MCF 10A (cell line): ENCODE measurements at places on chromosomes 11 and 22. TPM values are rescaled to one million over a fixed set of nuclear protein-coding genes. Genes with fewer than 3 reads are reported as not detected.

Gene FOLR2
- total RNA-seq, result not detected in 2 replicates

Gene SHANK2
- 0.52 and 0.86 TPM in 2 replicates for total RNA-seq

- DNase-seq, result peak; percentile 36
Measured at GRCh38 chr22:46561435-46561905, 24.1 kb upstream of the CELSR1 start.

Gene CABP4
- not detected in 2 replicates for total RNA-seq

DNA sequence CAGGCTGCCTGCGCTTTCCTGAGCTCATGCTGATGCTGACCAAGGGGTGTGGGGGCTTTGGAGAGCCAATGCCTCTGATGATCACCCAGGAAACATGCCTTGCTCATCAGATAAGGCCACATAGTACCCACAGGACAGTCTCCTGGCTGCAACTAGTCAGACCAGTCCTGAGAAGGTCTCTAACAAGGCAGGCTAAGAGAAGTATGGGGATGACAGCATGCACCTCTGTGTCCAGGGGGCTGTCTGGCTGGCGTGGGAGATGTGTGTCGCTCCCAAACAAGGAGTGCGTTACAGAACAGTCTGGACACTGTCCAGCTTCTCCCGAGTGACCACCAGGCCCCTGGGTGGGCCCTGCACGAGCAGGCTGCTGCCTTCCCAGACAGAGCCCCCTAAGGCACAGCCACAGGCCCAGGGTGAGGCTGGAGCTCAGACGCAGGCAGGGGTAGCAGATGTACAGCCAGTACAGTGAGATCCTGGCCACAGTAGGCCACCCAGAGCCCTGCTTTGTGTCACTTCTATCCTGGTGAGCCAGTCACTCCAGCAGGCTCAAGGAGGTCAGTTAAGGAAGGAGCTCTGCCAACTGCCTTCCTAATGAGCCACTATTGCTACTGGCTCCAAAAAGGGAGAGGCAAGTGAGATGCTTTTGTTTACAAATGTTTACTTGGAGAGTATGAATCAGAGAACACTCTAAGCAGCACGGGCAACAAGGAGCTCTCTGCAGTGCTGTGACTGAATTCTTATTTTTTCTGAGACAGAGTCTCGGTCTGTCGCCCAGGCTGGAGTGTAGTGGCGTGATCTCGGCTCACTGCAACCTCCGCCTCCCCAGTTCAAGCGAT is 66.0 kb upstream of the CLTCL1 start:
- no peak for DNase-seq

DNA sequence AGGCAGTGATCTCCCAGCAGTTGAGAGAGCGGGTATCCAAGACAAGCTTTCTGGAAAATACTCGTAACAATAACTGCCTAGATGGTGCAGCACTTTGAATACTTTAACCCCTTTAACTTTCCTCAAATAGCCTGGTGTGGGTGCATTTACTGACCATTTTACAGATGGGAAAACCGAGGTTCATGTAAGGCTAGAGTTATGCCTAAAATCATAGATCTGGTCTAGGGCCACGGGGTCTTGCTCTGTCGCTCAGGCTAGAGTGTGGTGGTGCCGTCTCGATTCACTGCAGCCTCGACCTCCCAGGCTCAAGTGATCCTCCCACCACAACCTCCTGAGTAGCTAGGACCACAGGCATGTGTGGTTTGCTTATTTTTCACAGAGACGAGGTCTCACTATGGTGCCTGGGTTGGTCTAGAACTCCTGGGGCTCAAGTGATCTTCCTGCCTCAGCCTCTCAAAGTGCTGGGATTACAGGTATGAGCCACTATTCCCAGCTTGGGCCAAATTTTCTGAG is 269.2 kb upstream of the SYN3 start:
- no peak for DNase-seq

Gene PANX2
- total RNA-seq, result 0.77 and 2.7 TPM in 2 replicates

GRCh38 chr11:63560506-63561180 is 2.5 kb downstream of the PLAAT2 start:
- DNase-seq, result peak; percentile 74

Gene FOXRED2
- 10.9 and 11.4 TPM in 2 replicates for total RNA-seq

GRCh38 chr11:61745781-61746441 is 6.5 kb upstream of the MYRF start:
- DNase-seq, result no peak

DNA sequence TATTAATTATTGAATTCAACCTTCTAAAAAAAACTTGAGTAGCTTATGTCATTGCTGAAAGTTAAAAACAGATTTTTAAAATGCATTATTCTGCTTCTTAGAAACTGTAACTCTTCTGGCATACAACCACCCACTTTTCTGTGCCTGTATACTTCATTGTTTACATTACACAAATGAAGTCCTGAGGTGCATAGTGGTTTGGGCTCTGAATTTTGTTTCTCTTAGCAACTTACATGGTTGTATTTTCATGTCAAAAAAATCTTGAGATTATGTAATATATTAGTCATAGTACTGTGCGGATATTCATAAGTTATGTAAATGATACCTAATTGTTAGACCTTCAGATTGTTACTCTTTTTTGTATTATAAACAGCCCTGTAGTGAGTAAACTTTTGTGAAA is 12.2 kb downstream of the SC5D start:
- DNase-seq, result no peak

DNA sequence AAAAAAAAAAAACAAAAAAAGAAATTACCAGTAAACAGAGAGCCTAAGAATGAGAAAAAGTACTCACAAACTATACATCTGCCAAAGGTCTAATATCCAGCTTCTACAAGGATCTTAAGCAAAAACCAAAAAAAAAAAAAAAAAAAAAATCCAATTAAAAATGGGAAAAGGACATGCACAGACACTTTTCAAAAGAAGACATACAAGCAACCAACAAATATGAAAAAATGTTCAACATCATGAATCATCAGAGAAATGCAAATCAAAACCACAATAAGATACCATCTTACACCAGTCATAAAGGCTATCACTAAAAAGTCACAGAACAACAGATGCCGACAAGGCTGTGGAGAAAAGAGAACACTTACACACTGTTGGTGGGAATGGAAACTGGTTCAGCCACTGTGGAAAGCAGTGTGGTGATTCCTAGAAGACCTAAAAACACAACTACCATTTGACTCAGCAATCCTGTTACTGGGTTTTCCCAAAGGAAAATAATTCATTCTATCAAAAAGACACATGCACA is 18.3 kb downstream of the MS4A6A start:
- no peak for DNase-seq

DNA sequence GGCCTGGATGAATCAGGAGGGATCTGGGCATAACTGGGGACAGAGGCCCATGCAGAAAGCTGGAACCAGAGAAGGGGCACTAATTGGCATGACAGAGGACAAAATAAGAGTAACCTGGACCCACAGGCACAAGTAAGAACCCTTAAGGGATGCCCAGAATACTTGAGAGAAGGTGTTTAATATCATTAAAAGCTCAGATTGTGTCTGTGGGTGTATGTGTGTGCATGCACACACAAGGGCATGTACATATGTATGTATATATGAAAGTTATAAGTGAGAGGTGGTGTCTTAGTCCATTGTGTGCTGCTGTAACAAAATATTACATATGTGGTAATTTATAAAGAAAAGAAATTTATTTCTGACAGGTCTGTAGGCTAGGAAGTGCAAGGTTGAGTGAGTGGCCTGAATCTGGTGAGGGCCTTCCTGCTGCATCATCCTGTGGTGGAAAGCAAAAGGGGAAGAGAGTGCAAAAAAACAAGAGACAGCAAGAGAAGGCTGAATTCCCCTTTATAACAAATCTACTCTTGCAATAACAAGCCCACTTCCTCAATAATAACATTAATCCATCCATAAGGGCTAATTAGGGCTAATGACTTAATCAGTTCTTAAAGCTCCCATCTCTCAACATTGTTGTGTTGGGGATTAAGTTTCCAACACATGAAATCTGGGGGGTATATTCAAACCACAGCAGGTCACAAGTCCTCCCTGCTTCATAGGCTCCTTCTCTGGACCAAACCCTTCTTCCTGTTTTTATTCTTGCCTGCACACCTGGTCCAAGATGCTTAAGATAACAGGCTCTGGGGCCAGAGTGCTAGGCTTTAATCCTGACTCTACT is 68.3 kb upstream of the POU2AF2 start:
- no peak for DNase-seq

Gene MS4A3
- not detected in 2 replicates for total RNA-seq

DNA sequence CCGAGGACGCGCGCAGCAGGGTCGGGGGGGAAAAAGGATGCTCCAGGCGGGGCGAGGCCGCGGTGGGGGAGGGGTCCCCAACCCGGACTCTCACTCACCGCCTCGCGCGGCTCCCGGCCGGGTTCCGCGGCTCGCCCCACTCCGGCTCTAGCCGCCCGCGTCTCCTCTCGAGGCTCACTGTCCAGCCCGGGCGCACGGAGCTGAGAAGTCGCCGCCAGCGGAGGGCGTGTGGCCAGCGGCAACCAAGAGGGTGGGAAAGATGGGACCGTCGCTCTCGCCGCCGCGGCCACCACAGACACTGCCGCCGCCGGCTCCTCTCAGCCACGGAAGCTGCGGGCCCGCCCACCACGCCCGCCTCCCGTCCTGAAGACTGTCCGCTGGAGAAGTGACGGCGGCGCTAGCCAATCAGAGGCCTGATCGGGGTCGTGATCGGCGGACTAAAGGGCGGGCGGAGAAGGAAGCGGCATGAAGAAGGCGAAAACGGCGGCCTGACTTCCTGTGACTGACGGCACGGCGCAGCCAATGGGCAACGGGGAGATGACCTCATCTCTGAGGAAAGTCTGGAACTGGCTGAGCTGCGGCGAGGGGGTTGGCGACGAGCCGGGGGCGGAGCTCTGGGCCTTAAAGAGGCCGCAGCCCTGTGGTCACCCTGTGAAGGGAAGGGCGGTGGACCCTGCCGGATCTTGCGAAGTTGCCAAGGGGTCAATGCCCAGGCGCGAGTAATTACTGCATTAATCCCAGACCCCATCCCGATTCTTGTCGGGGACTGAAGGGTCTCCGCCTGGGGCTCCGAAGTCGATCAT is at the start of gene MRTFA:
Gene MRTFA (minus strand): TSS at position 340 of the 803 bp plus-strand sequence.
- peak; percentile 99 for DNase-seq

- no peak for DNase-seq
Measured at GRCh38 chr11:122678406-122678805, 22.9 kb downstream of the UBASH3B start.
